Bronchus fibroblast of lung (primary cell): ENCODE measurements at places on chromosomes 3 and 15. TPM values are rescaled to one million over a fixed set of nuclear protein-coding genes. Genes with fewer than 3 reads are reported as not detected.

C3orf22 gene
- total RNA-seq, result not detected in 2 replicates

FAM3D gene
- not detected in 2 replicates for total RNA-seq

NEK4 gene
- total RNA-seq, result 13.8 and 14.9 TPM in 2 replicates

CLRN1 gene
- not detected in 2 replicates for total RNA-seq

COMMD4 gene
- 165 and 174 TPM in 2 replicates for total RNA-seq

WDR72 gene
- total RNA-seq, result under 0.01 TPM in 1 of 2 replicates, not detected in the other

OIP5 gene
- total RNA-seq, result 21.3 and 24.2 TPM in 2 replicates

PCCB gene
- total RNA-seq, result 50.8 and 52.0 TPM in 2 replicates

CHRD gene
- total RNA-seq, result 0.17 and 0.30 TPM in 2 replicates

GOLGA8R gene
- 0.30 and 0.50 TPM in 2 replicates for total RNA-seq

CPN2 gene
- not detected in 2 replicates for total RNA-seq

CCR9 gene
- not detected in 2 replicates for total RNA-seq

PDE12 gene
- 15.1 and 16.5 TPM in 2 replicates for total RNA-seq

EIF2A gene
- total RNA-seq, result 89.3 and 93.3 TPM in 2 replicates

THSD4 gene
- 14.7 and 23.7 TPM in 2 replicates for total RNA-seq

MELTF gene
- total RNA-seq, result 3.7 and 5.2 TPM in 2 replicates

CFAP100 gene
- total RNA-seq, result not detected in 2 replicates

PLAAT1 gene
- not detected in 2 replicates for total RNA-seq

THBS1 gene
- total RNA-seq, result 89.2 and 99.2 TPM in 2 replicates

ANKUB1 gene
- total RNA-seq, result not detected in 2 replicates

GMNC gene
- total RNA-seq, result not detected in 2 replicates

TRPM1 gene
- total RNA-seq, result not detected in 2 replicates

LTF gene
- not detected in 2 replicates for total RNA-seq

SST gene
- total RNA-seq, result not detected in 2 replicates

NR1I2 gene
- total RNA-seq, result under 0.01 and 0.34 TPM in 2 replicates

GALNT15 gene
- 10.4 and 10.9 TPM in 2 replicates for total RNA-seq

ZNF385D gene
- 0.59 and 1.3 TPM in 2 replicates for total RNA-seq

SPRED1 gene
- 12.2 and 14.0 TPM in 2 replicates for total RNA-seq

ADCY5 gene
- total RNA-seq, result under 0.01 and 0.15 TPM in 2 replicates
